CD8-positive, alpha-beta memory T cell (primary cell): ENCODE measurements at places on chromosomes 7 and 10.

DNA sequence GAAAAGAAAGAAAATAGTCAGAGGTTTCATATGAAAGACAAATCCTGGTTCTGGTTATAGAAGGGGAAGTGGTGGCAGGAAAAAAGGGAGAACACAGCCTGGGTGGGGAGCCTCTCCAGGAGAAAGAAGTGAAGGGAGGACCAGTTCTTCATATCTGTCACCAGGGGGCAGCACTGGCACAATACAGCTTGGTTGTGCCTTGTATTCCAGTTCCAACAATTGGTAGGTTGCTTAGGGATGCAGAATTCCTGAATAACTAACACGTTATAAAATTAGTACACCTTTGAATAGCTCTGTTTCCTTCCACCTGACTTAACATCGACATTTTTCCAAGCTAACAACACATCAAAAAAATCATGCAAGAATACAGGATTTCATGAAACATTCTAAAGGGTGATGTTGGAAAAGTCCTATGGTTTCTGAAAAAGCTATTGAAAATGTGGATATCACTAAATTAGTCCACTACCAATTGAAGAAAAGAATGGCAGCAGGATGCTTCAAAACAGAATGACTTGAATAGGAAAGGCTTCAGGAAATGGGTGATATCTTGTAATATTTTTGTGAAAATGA is 52.9 kb downstream of the CYP26A1 start:
- DNase-seq, result no peak

- DNase-seq, result no peak
Observed at GRCh38 chr10:36700123-36700522, 425.3 kb upstream of the ANKRD30A start.

DNA sequence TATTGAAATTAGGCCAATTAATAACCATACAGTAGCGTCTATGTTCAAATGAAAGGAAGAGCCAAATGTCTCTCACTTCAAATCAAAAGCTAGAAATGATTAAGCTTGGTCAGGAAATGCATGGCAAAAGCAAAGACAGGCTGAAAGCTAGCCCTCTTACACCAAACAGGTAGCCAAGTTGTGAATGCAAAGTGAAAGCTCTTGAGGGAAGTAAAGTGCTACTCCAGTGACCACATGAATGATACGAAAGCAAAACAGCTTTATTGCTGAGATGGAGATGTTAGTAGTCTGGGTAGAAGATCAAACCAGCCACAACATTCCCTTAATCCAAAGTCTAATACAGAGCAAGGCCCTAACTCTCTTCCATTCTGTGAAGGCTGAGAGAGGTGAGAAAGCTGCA is 123.8 kb downstream of the TEX36 start:
- no peak for DNase-seq

DNA sequence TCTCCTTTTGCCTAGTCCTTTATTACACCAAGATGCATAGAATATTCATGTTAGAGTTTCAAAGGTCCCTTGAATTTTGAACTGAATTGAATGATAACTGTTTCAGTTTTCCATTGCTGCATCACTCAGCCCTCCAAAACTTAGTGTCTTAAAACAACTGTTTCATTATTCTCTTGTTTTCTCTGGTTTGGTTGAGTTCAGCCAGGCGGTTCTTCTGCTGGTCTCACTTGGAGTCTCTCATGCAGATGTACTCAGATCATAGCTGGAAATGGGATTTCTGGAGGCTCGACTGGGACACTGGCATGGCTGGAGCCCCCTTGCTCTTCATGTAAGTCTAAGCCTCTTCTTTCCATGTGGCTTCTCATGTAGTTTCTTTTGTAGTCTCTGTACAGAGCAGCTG is 107.2 kb upstream of the MKI67 start:
- no peak for DNase-seq
